Fibroblast of mammary gland (primary cell): ENCODE measurements at places on chromosomes 4 and X.
A peak's percentile ranks its signal among the peaks of the same experiment; 100 is the strongest.

GRCh38 chr4:2667428-2667827 lies 88.7 kb downstream of the TNIP2 start:
- DNase-seq: no peak

- peak; percentile 58 for DNase-seq
Observed at GRCh38 chrX:80876877-80877276, 67.2 kb upstream of the BRWD3 start.

DNA sequence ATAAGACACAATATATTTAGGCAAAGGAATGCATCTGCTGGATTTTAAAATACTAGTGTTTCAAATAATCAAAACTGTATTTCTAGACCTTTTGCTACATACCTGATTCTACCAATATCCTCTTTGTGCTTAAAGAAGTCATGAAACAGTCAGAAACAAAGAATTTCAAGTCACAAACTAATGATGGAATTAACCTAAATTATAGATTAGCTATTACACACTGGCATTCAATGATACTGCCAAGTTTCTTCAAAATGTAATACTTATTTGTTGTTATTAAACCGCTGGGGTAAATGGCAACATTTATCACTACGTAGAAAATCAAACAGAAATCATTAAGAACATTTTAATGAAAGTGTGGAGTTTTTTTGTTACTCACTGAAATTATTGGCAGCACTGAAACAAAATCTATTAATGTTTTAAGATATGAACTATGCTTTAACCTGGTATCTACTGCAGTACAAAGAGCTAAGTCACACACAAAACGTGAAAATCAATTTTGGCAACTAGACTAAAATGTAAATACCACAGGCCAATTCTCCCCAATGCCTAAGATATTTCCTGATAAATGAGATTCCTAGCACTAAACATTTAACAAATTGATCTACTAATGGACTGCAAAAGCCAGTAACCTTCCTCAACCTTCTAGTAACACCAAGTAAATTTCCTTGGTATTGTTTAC lies 19.4 kb downstream of the PDGFC start:
- DNase-seq: no peak

- DNase-seq: no peak
Observed at GRCh38 chr4:15495621-15496020, 25.9 kb downstream of the CC2D2A start.

DNA sequence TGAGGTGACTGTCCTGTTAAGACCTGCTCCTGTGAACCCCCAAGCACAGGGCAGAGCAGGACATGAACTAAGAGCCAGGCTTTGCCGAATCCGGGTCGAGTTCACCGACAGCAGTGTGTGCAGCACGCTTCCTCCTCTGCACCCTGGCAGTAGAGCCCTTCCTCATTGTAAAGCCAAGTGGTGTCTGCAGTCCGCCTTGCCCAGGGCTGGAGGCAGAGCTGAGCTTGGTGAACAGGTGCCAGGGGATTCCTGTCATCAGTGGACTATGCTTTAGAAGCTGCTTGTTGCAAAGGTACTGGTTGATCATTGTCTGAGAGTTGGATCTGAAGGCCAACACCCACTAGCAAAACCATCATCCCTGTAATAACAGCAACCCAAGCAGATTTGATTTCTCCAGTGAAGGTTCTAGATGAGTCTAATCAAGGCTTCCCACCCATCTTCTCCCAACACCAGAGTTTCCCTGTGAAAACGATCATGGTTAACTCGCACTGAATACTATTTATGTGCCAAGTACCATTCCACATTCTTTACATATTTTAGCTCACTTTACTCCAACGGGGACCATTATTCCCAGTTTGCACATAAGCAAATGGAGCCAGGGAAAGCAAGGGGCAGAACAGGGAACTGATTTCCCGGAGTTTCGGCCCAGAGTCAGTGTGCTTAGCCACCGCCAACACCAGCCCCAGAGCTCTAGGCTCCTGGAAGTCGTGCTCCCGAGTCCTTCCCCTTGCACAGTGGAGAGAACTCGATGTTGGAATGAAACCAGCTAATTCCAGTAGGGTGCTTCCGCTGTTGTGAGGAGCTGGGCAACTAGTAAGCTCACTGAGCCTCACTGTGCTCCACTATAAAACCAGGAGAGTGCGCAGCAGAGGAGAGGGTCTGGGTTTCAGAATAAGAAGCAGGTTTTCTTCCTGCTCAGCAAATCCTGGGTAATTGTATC lies 1.4 kb upstream of the SLC34A2 start:
- no peak for DNase-seq

DNA sequence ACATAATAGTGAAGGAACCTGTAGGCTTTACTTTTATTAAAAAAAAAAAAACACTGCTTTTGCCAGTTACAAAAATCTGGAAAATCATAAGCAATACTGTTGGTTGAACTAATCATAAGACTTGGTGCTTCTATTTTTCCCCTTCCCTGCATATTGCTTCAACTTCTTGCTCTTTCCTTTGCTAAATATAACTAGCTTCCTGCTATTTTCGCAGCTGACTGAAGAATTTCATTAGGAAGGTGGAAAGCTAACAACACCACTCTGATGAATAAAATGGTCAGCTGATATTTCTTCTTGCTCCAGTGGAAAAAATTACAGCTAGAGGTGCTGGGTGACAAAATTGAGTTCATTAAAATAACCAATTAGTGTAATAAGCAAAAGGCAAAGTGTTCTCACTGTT lies 39.3 kb downstream of the MEPE start:
- DNase-seq: no peak

DNA sequence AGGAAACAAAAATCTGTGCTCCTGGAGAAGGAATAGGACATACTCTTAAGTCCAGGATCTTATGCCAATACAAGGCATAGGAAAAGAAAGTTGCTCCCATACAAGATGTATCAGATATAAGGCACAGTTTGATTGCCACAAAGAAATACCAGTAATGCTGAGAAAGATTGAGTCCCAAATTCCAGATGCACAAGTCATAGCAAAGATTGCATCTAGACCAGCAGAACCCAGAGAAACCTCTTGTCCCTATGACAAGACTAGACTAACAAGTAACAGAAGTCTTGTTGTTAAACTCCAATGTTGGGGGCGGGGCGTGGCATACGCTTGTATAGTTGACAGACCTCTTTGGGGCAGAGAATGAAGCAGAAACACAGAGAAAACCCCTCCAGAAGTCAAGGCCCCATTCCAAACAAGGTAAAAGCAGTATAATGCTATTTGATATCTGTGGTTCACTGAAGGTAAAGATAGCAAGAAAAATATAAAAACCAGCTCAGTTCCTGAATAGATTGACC lies 671.5 kb upstream of the GRIA3 start:
- peak; percentile 8 for DNase-seq

DNA sequence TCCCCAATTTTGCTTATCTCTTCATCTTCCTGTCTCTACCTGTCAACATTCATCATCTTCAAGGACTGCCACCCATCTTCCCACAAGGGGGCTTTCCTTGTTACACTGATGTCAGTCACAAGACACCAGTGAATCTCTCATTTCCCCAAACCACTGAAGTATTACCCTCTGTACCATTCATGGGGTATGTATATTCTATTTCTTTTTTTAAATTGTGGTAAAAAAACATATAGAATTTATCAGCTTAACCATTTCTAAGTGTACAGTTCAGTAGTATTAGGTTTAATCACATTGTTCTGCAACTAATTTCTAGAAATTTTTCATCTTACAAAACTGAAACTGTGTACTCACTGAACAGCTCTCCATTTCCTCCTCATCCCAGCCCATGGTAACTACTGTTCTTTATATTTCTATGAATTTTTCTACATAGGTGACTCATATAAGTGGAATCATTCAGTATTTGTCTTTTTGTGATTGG lies 98.6 kb downstream of the LARP7 start:
- DNase-seq: no peak

GRCh38 chr4:112888622-112889021 lies 160.8 kb upstream of the ANK2 start:
- no peak for DNase-seq

DNA sequence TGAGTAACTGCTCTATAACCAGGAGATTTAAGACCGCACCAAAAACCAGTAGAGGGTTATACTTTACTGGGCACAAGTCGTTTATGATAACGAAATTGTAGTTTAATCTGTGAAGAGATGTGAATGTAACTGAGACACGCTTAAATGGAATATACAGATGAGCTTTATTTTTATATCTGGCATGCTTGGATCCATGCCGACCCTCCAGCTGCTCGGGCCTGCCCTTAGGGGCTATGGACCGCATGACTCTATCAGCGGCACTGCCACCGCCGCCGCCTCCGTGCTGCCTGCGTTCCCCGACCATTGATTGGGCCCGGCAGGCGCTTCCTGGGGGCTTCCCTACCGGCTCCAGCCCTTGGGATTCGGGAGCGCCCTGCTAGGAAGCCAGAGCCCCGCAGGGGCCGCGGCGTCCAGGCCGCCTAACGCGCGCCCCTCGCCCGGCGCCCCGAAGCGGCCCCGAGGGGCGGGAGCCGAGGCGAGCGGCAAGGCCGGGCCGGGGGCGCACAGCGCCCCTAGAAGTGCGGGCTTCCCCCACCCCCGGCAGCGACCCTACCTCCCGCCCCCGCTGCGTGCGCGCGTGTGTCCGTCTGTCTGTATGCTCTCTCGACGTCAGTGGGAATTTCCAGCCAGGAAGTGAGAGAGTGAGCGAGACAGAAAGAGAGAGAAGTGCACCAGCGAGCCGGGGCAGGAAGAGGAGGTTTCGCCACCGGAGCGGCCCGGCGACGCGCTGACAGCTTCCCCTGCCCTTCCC lies at the start of gene NFKB1:
TSS of gene NFKB1 (plus strand) at position 664 of the 751 bp plus-strand sequence. CDS start 24,160 bp downstream, outside the sequence.
- peak; percentile 77 for DNase-seq

DNA sequence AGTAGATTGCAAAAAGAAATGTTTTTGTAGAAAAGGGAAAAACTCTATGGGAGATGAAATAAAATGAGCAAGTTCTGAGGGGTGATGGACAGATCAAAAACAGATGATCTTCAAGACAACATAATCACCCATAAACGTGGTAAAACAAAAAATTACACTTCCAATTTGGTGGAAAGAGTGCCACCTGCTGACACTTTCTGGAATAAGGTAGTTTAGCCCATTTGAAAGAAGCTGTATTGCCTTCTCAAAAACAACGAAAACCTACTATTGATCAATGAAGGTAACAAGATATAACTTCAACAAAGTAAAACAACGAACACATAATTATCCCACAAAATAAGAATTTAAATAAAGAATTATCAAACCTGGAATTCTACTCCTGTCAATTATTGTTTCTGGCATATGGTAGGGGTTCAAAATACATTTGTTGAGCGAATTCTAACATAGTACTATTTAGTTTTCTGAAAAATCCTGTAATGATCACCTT lies 2.5 kb downstream of the COQ2 start:
- DNase-seq: peak; percentile 76

- DNase-seq: no peak
Observed at GRCh38 chrX:57227691-57228090, 58.8 kb upstream of the FAAH2 start.
